MG63 (cell line): ENCODE measurements at places on chromosomes 6 and 20.
A peak's percentile ranks its signal among the peaks of the same experiment; 100 is the strongest.

GRCh38 chr6:147078602-147079001, 125.6 kb upstream of the STXBP5 start:
- DNase-seq, result no peak

GRCh38 chr6:4858194-4859015, 82.2 kb downstream of the CDYL start:
- DNase-seq, result no peak

GRCh38 chr20:15297059-15297875, 959.9 kb upstream of the FLRT3 start:
- no peak for DNase-seq

- no peak for DNase-seq
These were observed 93.4 kb downstream of the SLC22A23 start for GRCh38 chr6:3363296-3364025.

GRCh38 chr6:69129046-69129445, 494.0 kb downstream of the ADGRB3 start:
- no peak for DNase-seq

DNA sequence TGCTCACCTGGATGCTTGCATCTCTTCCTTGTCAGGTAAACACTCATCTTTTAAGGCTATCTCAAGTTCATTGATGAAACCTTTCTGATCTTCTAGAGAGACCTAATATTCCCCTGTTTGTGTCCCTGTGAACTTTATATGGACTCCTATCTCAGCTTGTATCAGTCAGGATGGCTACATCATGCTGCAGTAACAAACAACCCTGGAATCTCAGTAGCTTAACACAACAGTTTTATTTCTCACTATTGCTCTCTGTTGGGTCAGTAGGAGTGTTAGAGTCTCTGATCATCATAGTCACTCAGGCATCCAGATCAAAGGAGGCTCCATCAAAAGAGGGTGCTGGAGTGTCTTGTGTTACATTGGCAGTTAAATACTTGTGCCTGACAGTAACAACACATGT, 12.2 kb upstream of the C2 start:
- no peak for DNase-seq

GRCh38 chr20:931401-931800, 15.3 kb upstream of the ANGPT4 start:
- DNase-seq, result no peak

DNA sequence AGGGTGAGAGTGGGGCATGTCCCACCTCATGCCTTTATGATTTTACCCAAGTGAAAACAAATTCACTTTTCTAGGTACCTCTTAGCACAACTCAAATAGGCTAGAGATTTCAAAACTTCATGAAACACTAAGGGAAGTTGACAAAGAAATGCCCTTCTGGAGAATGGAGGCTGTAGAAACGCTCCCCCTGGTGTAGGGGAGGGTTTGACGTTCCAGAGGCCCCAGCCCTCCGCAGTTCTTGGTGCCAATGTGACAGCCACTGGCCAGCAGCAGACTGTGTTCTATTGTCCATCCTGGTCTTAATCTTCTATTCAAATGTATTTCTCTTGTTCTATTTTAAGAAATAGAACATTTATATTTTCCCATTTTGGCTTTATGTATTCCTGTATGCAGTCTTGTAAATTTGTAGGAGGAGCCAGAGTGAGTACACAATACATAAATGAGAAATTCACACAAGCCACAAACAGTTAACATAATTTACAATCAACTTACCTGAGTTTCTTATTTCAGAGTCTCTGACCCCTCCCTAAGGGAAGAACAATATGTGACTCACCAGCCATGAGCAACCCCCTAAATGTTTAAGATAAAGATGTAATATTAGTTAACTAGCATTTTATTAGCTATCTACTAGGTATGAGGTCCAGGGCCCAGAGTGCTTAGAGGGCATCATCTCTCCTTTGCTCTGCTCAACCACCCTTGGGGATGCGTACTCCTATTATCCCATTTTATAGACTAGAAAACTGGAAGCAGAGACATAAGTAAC, 8.8 kb upstream of the MUC21 start:
- no peak for DNase-seq

DNA sequence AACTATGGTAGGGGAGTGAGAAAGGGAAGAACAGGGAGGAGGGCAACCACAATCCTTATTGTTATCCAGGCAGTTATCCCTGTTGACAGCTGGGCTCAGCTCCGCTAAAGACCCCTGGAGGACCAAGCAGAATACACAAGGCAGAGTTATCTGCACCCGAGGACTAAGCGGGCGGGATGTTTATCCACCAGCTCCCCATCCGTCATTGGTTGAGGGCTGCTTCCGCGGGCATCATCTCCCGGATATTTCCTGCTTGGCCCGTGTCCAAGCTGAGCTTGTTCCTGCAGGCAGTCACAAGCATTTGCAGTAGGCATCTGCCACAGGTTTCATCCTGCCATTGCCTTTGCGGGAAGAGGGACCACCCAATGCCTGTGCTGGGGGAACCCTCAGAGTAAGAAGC, 102.1 kb downstream of the DLGAP4 start:
- DNase-seq, result peak; percentile 26
